ENCODE measurements at places on chromosomes 11 and 22.

DNA sequence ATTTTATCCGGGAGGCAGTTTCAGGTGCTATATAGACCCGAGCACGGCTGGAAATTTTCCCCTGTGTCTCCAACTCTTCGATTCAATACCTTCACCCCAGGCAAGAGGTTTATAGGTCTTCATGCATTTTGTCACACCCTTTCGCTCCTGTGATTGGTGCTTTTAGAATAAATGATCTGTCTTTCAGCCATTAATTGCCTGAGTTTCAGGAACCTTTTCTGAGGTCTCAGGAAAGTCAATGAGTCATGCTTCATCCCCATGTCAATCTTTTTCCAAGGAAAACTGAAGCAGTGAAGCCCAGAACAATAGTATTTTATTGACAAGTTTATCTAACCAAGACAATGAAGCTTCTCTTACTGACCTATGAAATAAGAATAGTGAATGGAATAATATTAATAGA is 29.9 kb downstream of the FAM181B start:
- DNase-seq, result no peak

DNA sequence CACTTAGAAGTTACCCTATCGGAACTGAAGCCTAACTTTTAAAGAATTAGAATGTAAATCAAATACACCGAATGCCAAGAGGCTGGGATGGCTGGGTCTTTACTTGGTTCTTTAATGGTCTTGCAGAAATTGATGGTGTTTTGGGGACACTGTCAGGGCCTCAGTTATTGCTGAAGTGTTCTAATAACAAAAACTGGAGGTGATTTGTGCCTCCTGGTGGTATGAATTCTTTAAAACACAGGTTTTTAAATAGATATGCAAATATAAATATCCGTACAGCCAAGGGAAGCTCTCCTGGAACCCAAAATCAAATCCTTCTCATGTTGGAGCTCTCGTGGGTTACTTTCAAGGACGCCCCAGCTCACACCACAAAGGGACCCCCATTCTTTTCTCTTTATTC is 19.3 kb upstream of the TMPRSS5 start:
- DNase-seq, result no peak

- no peak for DNase-seq
Observed at GRCh38 chr11:1483445-1483961, 3.1 kb downstream of the MOB2 start.

- no peak for DNase-seq
Observed at GRCh38 chr11:62179995-62180394, 10.0 kb upstream of the SCGB1D1 start.

DNA sequence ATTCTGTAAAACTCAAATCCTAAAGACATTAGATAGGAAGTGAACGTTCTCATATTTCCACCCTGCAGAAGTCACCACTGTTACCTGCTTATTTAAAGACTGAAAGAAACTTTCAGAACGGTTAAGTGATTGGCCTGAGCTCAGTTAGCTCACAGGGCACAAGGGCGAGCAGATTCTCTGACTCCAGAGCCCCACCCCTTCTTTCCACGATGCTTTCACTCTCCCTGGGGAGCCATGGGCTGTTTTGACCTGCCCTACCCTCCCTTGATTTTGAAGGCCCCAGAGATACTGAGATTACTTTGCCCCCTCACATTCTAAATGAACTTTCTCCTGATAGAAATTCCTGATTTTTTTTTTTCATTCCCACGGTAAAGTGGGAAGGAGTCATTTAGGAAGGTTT is 33.9 kb downstream of the ARHGAP1 start:
- no peak for DNase-seq

DNA sequence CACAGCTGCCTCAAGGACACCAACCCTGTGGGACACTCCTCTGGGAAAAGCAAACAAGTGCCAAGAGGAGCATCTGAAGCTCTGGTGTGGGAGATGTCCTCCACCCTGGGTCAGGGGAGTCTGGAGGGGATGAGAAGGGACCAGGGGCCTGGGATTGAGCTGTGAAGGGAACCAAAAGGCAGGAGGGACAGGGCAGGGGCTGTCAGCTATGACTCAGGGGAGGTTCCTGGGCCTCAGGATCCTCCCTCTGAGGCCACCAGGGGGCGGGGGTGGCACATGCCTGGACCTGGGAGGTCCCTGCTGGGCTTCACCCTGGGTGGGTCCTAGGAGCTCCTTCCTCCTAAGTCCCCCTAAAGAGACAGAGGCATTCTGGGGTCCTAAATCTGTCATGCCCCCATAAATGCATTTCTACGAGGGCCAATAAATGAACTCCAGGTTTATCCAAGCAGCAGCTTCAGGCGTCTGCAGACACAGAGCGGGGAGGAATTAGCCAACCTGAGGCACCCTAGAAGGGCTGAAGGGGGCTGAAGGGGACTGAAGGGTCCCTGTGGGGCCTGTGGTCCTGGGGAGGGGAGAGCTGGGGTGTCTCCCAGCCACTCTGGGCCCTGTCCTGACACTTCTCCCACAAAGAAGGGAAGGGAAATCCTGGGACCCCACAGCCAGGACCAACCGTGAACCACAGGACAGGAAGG is 31.9 kb upstream of the IGLL5 start:
- DNase-seq, result no peak

DNA sequence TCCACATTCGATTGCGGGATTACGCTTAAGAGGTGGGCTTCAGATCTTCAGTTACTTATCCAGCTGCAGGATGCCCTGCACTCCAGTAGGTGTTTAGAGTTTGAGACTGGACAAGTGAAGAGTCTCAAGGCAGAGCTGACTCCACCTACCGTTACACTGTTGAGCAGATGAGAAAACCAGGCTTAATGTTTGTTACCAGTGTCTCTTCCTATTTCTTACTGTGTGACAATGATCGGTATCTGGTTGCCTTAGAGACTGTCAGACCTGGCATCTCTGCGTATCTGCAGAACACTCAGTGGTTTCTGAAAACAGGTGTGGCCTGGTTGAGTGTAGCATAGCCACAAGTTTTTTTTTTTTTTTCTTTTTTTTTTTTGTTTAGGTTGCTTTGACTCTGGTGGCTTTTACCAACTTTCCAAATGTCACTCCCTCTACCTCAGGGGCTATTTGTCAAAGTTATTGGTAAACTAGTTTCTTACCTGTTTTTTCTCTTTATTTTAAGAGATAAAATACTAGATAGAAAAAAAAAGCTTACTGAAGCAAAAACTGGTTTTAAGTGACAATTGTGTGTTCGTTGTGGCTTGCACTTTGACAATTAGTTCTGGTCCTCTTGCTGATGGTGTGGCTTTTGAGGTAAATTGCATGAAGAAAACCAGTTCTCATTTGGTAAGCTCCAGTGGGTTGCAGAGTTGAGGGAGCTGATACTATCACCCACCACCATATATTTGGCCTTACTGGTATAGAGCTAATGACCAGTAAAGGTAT is 284.8 kb downstream of the ETS1 start:
- DNase-seq, result peak; percentile 35

GRCh38 chr11:10770626-10771254 is 19.7 kb downstream of the CTR9 start:
- DNase-seq, result no peak

DNA sequence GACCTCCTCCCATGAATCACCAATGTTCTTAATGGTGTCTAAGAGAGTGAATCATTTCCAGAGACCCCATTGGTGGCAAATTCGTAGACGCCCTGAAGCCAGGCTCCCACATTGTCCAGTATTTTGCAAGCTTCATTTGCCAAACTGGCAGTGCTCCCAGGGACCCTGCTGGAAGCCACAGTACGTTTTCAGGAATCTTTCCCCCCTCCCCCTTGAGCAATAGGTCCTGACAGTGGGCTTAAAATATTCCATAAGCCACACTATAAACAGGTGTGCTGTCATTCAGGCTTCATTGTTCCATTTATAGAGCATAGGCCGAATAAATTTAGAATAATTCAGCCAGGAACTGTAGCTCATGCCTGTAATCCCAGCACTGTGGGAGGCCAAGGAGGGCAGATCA is 125.3 kb downstream of the MORC2 start:
- no peak for DNase-seq

- no peak for DNase-seq
Observed at GRCh38 chr11:35393098-35393497, 26.3 kb downstream of the SLC1A2 start.

- no peak for DNase-seq
Observed at GRCh38 chr11:69656536-69657455, 15.8 kb downstream of the CCND1 start.

- DNase-seq, result no peak
Observed at GRCh38 chr22:36124666-36125065, 35.9 kb downstream of the APOL3 start.

GRCh38 chr11:45171550-45171949 is 25.1 kb downstream of the PRDM11 start:
- DNase-seq, result no peak

DNA sequence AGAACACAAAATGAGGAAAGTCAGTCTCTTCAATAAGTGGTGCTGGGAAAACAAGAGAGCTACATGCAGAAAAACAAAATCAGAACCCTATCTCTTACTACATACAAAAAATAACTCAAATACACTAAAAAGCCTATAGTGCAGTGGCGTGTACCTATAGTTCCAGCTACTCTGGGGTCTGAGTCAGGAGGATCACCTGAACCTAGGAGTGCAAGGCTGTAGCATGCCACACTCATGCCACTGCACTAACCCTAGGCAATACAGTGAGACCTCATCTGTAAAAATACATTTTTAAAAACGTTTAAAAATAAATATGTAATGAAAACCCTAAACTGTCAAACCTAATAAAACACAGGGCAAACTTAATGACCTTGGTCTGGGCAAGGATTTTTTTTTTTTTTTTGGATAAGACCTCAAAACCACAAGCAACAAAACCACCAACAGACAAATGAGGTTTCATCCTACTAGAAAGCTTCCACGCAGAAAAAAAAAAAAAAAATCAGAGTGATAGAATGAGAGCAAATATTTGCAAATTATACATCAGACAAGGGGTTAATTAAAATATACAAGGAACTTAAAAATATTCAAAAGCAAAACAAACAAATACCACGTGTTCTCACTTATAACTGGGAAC is 35.2 kb downstream of the XKR3 start:
- no peak for DNase-seq

DNA sequence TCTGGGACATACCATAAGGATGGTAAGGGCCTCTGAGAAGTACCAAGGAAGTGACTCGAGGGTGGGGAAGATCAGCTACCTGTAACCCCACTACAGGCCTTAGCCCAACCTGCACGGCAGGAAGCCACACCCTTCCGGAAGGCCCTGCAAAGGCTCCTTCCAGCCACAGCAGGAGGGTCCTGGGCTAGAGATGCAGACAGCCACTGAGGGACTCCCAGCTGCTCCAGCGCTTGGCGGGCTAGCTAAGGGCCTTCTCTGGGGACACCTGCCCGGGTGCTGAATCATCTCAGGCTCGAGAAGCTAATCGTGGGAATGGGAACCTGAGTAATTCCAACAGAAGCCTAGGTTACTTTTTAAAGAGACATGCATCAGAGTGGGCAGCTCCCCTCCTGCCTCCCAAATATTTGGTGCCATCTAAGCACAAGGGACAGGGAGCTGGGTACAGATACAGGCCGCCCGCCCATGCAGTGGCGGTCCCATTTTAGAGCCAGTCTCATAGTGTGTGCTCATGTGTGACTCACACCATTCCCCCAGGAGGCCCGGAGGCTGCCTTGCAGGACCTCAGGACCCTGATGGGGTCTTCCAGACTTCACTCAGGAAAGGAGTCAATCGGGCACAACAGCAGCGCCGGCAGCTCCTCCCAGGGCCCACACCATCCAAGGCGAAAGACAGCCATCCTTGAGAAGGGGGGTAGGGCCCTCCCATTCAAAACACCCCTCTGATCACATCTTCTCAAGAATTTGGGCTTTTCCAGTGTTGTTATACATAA is 8.0 kb downstream of the MYH9 start:
- no peak for DNase-seq

GRCh38 chr22:40175611-40176244 is 2.0 kb upstream of the TNRC6B start:
- DNase-seq, result no peak

Measured in NCI-H510A (cell line).